D721Med (cell line): ENCODE measurements at places on chromosomes 3 and 15.

- no peak for DNase-seq
Observed at GRCh38 chr3:144344925-144345548, 373.4 kb downstream of the DIPK2A start.

- no peak for DNase-seq
Observed at GRCh38 chr3:36206956-36207580, 173.2 kb upstream of the STAC start.

DNA sequence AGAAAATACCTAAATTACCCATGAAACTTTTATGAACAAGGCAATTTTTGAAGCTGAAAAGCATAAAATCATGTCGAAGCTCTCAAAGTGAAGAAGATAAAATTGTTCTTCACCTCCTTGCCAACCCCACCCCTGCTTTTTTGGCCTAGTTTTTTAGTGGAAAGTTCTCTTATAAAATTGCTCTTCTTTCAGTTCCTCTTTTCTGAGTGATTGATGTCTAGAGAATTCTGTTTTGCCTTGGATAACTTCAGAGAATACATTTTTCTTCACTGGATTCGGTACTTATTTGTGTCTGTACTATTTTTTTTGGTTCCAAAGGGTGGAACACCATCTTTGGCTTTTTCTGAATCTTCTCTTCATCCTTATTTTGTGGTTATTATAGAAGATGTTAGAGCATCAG is 25.0 kb upstream of the PYDC2 start:
- no peak for DNase-seq

DNA sequence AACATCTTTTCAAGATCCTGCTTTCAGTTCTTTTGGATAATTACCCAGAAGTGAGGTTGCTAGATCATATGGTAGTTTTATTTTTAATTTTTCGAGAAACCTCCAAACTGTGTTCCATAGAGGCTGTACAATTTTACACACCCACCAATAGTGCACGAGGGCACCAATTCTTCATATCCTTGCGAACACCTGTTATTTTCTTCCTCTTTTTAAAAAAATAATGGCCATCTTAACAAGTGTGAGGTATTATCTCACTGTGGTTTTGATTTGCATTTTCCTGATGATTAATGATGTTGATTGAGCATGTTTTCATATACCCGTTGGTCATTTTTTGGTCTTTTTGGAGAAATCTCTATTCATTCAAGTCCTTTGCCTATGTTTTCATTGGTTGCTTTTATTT is 17.6 kb upstream of the CEP152 start:
- DNase-seq, result no peak

DNA sequence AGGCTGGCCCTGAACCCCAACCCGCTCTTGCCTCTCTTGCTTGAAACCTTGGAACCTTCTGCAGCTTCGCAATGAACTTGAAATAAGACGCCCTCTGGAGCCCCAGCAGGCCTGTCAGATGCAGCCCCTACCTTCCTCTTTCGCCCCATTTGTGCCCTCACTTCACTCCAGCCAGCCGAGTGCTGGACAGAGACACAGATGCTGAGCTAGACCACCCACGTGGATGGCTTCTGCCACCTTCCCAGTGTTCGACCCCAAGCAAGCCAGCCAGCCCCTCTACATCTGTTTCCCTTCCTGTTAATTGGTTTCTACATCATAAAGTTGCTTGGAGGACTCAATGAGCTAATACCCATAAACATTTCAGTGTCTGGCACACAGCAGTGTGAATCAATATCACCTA is 23.8 kb upstream of the SNRPA1 start:
- DNase-seq, result no peak

DNA sequence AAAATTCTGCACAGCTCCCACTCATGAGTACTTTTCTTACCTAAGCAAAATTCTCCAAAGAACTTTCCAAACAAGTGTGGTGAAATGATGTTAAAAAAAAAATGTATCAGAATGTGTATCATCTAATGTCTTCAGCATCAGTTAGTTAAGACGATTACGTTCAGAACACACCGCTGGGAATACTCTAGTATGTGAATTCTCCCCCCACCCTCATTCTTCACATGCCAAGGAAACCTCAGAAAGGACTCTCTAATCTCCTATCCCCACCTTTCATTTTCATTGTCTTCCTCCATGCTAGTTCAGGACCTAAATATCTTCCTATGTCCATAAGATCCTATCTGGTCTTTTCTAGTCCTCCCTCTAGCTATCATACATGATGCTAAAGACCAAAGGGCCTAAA is 457.4 kb downstream of the SHQ1 start:
- no peak for DNase-seq

DNA sequence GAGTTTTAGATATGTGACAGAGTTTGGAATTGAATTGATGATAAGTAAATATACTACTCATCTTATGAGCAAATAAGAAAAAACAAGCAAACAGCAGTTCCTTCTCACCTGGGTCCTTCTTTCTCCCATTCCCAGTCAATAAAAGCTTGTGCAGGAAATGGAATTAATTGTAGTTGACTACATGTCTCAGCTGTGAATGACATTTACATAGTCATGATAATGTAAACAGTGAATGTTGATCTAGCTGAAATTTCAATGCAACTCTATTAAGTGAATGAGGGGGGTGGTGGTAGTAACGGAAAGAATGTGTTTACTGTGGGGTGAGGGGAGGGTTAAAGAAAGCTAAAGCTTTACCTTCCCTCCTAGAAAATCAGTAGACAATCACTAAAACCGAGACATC is 76.2 kb downstream of the NFKBIZ start:
- no peak for DNase-seq

GRCh38 chr3:188124184-188124583 is 29.8 kb upstream of the LPP start:
- DNase-seq, result no peak

DNA sequence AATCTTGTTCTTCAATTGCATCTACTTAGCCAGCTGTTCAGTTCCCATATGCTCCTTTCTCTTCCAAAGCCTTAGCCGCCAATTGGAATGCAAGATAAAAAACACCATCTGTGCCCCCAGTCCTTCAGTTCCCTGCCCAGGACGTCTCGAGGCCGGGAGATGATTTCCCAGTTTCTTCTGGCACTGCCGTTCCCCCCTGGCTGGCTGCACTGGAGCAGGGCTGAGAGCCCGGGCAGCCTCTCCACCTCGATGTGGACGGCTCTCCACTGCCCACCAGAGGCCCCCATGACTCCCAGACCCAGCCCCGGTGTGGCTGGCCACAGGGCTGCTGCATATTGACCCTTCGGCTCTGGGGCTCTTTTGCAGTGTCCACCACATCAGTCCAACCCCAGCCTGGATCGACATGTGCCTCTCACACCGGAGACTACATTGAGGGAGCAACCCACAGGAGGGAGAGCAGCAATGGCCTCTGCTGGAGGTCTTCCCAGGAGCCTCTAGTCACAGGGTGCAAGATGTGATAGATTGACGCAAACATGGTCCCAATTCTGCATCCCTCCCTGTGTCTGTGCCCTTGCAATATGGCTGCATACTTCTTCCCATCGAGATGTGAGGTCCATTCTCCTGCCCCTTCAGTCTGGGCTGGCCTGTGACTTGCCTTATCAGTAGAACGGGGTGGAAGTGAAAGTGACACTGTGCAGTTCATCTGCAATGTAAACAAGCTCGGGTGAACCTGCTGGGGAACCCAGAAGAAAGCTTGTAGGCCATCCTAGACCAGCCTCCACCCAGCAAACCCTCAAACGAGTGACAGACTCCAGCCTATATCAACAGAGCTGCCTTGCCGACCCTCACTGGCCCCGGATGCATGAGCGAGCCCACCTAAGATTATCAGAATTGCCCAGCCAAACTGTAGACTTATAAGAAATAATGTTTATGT is 52.3 kb upstream of the PRR20G start:
- peak; percentile 60 for DNase-seq

DNA sequence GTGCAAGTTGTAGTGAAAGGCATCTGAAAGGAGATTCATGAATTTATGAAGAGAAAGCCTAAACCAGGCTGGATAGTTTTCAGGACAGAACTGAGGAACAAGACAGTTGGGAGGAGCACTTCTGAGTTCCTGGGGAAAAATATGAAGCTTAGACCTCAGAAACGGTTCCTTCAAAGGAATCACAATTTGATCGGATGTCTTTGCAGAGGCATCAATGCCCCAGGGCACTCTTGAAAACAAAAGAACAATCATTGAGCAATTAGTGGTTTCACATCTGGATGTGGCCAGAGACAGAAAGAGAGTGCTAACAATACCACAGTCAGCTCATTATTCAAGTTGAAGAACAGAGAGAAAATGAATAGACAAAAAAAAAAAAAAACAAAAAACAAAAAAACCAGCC is 86.2 kb downstream of the KLF13 start:
- DNase-seq, result no peak

- DNase-seq, result no peak
Observed at GRCh38 chr3:112646623-112647022, 5.7 kb upstream of the CCDC80 start.

GRCh38 chr3:174303907-174304560 is 555.1 kb upstream of the NAALADL2 start:
- no peak for DNase-seq

- DNase-seq, result no peak
Observed at GRCh38 chr3:157290766-157291165, 130.8 kb upstream of the CCNL1 start.

GRCh38 chr15:69467636-69468035 is 15.0 kb downstream of the RPLP1 start:
- no peak for DNase-seq

- no peak for DNase-seq
Observed at GRCh38 chr15:38961931-38962330, 397.3 kb upstream of the RASGRP1 start.

GRCh38 chr3:157542711-157543500 is 39.7 kb upstream of the VEPH1 start:
- DNase-seq, result no peak

GRCh38 chr3:161925749-161926360 is 429.2 kb downstream of the OTOL1 start:
- DNase-seq, result no peak

DNA sequence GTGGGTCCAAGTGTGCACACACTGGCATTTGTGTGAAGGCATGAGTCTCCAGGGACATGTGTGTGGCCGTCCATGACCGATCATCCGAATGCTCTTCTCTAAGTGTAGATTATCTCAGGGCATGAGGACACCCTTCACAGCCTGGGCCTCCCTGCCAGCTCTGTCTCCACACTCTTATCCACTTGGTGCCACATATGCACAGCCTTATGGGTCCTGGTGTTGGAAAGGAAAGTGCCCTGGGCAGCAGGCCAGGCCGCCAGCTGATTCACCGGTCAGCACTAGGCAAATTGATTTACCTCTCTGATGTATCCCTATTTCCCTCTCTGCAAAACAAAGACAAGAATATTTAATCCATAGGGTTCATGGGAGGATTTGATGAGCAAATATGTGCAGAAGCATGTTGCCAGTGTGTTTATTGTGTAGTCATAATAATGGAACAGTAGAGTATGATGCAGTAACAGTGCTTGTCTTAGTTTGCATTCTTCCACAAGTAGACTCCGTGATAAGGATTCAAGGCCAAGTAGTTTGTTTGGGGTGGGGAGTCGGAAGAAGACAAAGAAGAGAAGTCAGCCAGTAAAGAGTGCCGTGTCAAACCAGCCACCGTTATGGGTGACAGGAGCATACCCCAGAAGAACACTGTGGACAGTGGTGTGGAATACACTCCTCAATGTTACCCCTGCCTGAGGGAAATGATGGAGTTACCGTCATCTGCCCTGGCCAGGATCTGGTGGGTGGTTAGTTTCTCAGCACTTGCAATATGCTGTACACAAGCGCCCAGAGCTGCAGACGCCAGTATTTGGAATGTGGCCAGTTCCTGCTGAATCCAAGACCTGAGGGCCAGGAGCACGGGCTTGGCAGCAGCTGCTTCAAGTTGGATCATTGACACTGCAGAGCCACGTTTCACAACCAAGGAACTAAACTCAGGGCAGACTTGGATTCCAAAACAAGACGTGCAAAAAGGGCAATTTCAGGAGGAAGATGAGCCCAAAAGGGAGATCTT is 85.1 kb downstream of the MTHFS start:
- no peak for DNase-seq

- no peak for DNase-seq
Observed at GRCh38 chr3:27914199-27914598, 192.1 kb upstream of the EOMES start.

- no peak for DNase-seq
Observed at GRCh38 chr3:122415104-122415744, 638 bp downstream of the WDR5B start.

- DNase-seq, result no peak
Observed at GRCh38 chr3:73228959-73229358, 167.5 kb downstream of the EBLN2 start.

GRCh38 chr3:86867982-86868381 is 123.0 kb downstream of the VGLL3 start:
- DNase-seq, result no peak

DNA sequence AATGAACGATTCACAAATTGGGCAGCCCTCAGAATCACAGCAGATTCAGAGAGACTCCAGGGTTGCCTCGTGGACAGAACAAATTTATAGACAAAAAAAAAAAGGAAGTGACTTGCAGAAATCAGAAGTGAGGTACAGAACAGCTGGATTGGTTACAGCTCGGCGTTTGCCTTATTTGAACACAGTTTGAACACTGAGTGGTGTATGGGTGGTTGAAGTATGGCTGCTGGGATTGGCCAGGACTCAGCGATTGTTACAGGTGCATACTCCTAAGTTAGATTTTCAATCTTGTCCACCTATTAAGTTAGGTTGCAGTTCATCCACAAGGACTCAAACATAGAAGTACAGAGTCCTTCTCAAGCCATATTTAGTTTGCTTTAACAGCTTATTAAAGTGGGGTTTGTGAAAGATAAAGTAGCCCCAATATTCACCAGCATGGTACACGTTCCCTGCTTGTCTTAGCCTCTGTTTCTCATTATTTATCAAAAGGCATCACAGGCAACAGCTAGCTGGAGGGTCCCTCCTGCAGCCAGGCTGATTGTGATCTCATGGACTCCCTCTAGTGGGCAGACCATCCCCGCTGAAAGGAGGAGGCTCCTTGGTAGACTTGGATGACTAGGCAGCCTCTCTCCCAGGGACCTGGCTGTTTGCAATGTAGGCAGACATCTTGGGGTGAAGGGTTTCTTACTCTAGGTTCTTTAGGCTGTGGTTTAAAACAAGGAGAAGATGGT is 17.6 kb upstream of the ALDH1L1 start:
- DNase-seq, result no peak

- DNase-seq, result no peak
Observed at GRCh38 chr15:41116962-41117252, 827 bp upstream of the INO80 start.

DNA sequence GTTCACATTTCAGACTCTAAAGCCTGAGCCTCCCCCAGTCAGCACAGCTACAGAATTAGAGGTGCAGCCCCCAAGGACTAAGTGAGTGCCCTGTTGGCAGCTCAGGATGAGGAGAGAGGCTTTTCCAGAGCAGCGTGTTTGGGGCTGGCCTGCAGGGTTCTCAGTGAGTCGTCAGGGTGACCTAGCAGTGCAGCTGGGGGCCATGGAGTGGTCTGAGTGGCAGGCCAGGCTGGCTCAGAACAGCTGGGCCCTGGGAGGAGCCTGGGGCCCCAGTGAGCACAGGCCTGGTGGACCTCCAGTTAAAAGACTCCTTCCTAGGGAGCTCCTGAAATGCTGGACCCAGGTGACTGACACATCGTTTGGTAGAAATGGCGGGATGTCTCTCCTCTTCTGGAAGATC is 108.3 kb downstream of the SLC49A4 start:
- no peak for DNase-seq

GRCh38 chr3:4987538-4988296 is 8.5 kb downstream of the BHLHE40 start:
- DNase-seq, result no peak

- DNase-seq, result no peak
Observed at GRCh38 chr3:128523591-128523990, 30.6 kb upstream of the GATA2 start.
